T-helper 17 cell (primary cell): ENCODE measurements at places on chromosomes 12 and 14. TPM values are rescaled to one million over a fixed set of nuclear protein-coding genes. Genes with fewer than 3 reads are reported as not detected.

The CCDC175 gene
- total RNA-seq: 0.39 TPM

The AQP6 gene
- not detected for total RNA-seq

The NRXN3 gene
- not detected for total RNA-seq

The AHNAK2 gene
- not detected for total RNA-seq

The PIWIL1 gene
- not detected for total RNA-seq

The POTEG gene
- total RNA-seq: not detected

The BDKRB1 gene
- not detected for total RNA-seq

The P2RX2 gene
- not detected for total RNA-seq

The AKT1 gene
- total RNA-seq: 72.4 TPM

The PCED1B gene
- total RNA-seq: 54.2 TPM

The FAM222A gene
- 2.0 TPM for total RNA-seq

The FCF1 gene
- 37.2 TPM for total RNA-seq

The IGF1 gene
- not detected for total RNA-seq
